ENCODE measurements at places on chromosomes 4 and X.
A peak's percentile ranks its signal among the peaks of the same experiment; 100 is the strongest.

- peak; percentile 28 for DNase-seq
These were observed 444.7 kb downstream of the IQCM start for GRCh38 chr4:149370785-149371420.

- DNase-seq = no peak
These were observed 37.2 kb downstream of the GUCY1B1 start for GRCh38 chr4:155795991-155796390.

GRCh38 chrX:6558979-6559378 is 24.1 kb upstream of the VCX3A start:
- DNase-seq = no peak

DNA sequence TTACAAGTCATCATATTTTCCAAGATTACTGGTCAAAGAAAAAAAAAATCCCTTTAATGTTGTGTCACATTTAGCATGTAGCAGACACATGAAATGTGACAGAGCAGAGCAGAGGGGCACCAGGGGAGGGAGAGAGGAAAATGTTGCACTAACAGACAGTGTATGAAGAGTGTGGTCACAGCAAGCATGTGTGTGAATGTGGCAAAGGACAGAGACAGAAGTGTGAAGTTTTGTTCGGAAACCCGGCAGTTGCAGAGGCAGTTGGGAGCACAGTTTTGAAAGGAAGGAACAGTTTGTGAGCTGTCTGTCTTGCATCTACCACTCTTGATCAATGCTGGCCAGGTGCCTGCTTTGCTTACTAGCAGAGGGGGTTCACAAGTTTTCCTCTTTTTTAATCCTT is 83.9 kb upstream of the MAP3K15 start:
- DNase-seq = no peak

DNA sequence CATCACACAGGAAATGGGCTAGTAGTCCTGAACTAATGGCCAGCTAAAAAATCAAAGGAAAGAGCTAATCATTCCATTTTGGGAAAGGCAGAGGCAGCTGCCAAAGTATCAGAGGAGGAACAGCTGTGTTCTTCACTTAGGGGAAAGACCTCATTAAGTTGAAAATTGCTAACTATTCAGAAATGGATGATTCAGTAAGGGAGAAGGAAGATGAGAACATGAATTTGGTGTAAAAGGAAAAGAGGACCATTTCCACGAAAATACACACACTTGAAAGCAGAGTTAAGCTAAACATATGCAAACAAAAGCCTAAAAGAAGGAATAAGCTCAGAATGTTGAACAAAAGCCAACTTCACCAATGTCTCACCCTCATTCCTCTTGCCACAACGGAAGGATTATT is 90.4 kb downstream of the PCDH19 start:
- no peak for DNase-seq

- DNase-seq = no peak
These were observed 27.5 kb downstream of the UBE2D3 start for GRCh38 chr4:102799816-102800215.

DNA sequence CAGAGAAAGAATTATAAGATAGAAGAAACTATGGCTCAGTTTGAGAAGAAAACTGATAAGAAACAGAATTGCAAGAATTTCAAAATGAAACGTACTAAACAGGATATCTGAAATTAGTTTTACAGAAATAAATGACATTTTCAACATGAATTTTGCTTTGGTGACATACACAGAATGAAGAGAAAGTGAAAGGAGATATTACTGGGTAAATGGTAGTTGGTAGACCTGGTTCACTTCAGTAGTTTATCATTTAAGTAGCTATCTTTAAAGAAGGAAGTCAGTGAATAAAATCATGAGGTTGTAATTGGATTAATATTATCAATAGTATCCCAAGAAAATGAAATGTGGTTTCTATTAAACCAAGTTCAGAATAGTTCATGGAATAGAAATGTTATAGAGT is 395.5 kb upstream of the SMIM31 start:
- DNase-seq = no peak

GRCh38 chrX:11426712-11427452 is 133.7 kb downstream of the AMELX start:
- no peak for DNase-seq

GRCh38 chr4:33961761-33962160 is 2282.6 kb downstream of the ARAP2 start:
- DNase-seq = no peak

DNA sequence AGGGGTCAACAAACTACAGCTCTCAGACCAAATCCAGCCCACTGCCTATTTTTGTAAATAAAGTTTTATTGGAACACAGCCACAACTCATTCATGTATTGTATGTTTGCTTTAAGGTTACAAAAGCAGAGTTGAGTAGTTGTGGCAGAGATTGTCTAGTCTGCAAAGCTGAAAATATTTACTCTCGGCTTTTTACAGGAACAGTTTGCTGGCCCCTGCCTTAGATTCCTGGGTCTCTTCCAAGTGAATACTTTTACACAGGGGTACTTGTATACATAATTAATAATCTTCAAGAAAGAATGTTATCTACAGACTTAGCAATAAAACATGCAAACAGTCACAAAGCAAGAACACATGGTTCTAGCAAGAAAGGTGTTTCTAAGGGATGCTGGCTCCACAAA is 154.2 kb downstream of the AMELX start:
- no peak for DNase-seq

- DNase-seq = no peak
These were observed 24.6 kb upstream of the ANTXR2 start for GRCh38 chr4:80097400-80098177.

All from WTC11 (cell line).